ENCODE measurements at places on chromosomes 7 and 10. TPM values are rescaled to one million over a fixed set of nuclear protein-coding genes. Genes with fewer than 3 reads are reported as not detected.

Gene SPDYE5
- not detected for total RNA-seq

GRCh38 chr10:62961951-62962523 lies 145.9 kb upstream of the EGR2 start:
- no peak overlapping the region for H3K4me3 ChIP-seq
- H3K4me1 ChIP-seq = no peaks in the 10 kb centered on the region

Gene KCNIP2
- total RNA-seq = 2.3 TPM

- H3K27me3 ChIP-seq = peaks cover 15% of the 10 kb centered on the region
- no peak overlapping the region for H3K27ac ChIP-seq
- no peak overlapping the region for H3K4me3 ChIP-seq
- no peak for DNase-seq
- H3K4me1 ChIP-seq = no peaks in the 10 kb centered on the region
These were observed 219.9 kb upstream of the KMT2E start for GRCh38 chr7:104794154-104794553.

DNA sequence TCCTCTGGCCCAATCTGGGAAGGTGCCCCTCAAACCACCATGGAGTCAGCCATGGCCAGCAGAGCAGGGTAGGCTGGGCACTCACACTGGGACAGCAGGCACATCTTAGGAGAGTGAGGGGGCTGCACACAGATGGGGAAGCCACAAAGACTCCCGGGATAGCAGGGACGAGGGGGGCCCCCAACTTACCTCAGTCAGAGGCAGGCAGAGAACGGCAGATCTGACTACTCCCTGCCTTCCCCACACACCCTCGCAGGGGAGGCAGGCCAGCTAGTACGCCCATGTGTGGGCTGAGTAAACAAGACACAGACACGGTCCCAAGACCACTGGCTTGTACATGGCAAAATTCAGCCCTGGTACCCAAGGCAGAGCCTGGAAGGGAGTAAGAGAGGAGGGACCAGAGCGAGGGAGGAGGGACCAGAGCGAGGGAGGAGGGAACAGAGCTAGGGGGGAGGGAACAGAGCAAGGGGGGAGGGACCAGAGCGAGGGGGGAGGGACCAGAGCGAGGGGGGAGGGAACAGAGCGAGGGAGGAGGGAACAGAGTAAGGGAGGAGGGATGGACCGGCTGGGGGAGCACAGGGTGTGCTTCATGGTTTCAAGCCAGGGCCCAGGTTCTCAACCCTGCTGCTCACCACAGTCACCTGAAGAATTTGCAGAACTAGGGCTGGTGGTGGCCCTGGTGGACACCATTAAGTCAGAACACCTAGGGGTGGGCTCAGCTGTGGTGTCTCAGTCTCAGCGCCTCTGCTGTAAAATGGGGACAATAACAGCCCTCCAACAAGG lies 73.8 kb downstream of the RGS10 start:
- peaks cover 2% of the 10 kb centered on the region for H3K4me1 ChIP-seq
- no peak overlapping the region for H3K27ac ChIP-seq
- H3K27me3 ChIP-seq = peaks cover 8% of the 10 kb centered on the region

DNA sequence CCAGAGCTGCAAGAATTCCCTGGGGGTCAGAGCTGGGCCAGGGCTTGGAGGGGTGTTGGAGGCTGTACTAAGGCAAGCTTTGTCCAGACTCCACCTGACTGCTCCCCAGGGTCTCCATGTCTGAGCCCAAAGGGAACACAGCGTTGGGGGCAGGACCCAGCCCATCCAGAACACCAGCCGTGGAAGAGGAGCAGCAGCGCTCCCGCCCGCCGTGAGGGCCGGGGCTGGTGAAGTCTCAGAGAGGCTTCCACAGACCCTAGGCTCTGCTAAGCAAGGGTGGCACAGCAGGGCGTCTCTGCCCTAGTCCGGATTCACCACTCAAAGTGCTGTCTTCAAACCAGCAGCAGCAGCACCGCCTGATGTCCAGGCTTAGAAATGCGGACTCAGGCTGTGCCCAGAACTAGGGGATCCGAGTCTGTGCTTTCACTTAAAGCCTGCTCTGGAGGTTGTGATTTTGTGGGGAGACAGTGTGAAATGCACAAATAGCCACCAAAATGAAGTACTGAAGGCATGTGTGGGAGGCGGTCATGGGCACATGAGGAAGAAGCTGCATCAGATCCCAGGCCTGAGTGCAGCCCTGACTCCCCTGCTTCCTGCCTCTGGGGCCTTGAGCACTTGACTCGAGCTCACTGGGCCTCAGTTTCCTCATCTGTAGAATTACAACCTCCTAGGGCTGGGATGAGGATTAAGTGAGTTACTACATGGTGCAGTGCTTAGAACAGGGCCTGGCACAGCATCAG lies 16.6 kb upstream of the AQP1 start:
- H3K4me1 ChIP-seq = no peaks in the 10 kb centered on the region
- no peak overlapping the region for H3K27ac ChIP-seq
- H3K36me3 ChIP-seq = no peaks in the 10 kb centered on the region
- no peak for DNase-seq
- H3K4me3 ChIP-seq = no peak overlapping the region

DNA sequence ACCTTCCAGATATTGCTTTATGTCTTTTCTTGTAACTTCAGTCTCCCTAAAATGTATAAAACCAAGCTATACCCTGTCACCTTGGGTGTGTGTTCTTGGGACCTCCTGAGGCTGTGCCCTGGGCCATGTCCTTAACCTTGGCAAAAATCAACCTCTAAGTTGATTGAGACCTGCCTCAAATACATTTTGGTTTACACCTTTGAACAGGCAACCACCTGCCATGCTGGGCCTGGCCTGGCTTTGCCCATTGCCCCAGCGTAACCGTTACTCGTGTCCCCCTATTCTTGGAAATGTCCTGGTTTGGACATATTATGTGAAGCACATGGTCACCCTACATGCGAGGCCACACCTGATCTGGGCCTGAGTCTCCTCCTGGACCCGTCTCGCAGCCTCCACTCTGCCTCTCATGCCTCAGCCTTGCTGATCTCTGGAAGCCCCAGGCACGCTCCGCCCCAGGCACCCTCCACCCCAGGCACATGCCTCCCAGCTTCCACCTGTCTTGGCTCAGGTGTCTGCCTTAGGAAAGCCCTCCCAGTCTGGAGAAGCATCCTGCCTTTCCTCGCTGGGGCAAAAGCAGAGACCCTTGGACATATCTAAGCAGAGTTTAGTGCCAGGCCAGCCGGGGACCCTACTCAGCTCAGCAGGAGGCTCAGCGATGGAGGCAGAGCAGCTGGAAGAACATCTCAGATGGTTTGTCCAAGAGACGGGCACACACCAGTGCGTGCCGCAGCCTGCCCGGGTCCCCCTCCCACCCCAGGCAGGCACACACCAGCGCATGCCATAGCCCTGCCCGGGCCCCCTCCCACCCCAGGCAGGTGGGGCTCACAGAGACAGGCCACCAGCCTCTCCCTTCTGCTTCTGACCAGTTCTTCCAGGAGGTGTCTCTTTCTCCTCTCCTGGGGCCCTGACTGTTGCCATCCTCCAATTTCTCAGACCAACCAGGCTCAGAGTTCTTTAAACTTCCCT lies 4.0 kb upstream of the VIPR2 start:
- H3K36me3 ChIP-seq = no peaks in the 10 kb centered on the region
- H3K4me1 ChIP-seq = no peaks in the 10 kb centered on the region

Gene ACSL5
- total RNA-seq = 42.8 TPM

DNA sequence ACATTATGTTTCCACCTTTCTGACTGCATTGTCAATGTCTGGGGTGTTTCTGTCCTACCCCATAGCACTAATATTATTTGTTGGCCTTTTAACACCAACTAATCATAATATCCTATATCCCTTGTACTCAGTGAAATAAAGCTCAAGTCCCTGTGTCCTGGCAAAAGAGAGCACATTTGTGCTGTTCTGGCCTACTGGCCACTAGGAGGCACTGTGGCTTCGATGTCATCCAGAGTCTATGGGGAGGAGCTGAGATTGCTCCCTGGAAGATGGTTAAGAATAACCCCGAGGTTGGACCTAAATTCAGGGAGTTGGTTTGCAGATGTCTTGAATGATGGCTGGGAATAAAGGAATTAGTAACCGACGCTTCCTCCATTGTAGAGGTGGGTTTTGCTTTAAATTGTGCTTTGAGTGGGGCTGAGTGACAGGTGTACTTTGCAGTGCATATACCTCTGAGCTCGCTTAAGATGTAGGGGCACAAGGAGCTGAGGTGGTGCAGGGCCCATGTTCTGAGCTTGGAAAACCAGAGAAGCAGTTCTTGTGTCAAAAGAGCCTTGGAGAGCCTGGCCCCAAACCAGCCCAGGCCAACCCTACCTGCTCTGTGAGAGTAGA lies 191.2 kb upstream of the PRSS1 start:
- H3K4me3 ChIP-seq = peak overlapping the region; percentile 46
- peak; percentile 86 for DNase-seq
- H3K36me3 ChIP-seq = no peaks in the 10 kb centered on the region

- H3K27me3 ChIP-seq = no peaks in the 10 kb centered on the region
- H3K4me1 ChIP-seq = peaks cover 32% of the 10 kb centered on the region
- peak overlapping the region; percentile 45 for H3K27ac ChIP-seq
- H3K36me3 ChIP-seq = no peaks in the 10 kb centered on the region
- DNase-seq = no peak
- H3K4me3 ChIP-seq = no peak overlapping the region
These were observed 93.7 kb downstream of the EPC1 start for GRCh38 chr10:32253276-32253675.

Gene WIPF3
- not detected for total RNA-seq

DNA sequence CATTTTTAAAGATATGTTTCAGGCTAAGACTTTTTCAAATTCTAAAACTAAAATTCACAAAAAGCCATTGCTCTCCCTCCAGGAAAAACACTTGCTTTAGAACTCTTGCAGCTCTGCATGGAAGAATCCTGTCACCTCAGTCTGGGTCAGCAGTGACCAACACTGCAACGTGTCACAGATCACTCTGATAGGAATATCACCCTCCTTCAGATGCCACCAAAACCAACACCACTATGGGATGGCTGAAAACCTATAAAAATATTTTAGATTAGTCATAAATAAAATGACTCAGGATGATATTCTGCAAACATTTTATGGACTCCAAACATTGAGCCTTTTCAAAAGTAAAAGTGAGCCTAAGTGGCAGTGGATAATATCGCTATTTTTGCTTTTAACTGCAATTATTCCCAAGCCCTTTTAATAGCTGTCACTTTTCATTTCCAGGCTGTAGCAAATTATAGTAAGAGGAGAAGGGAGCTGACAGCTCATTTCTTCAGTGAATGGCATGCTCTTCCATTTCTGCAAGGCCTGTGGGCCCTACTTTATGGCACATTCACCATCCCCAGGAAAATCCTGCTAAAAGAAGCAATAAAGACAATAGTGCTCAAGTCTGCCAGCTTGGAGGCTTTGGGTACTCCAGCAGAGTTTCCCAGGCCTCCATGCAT lies 21.3 kb downstream of the ELMO1 start:
- DNase-seq = no peak
- no peaks in the 10 kb centered on the region for H3K27me3 ChIP-seq
- no peak overlapping the region for H3K4me3 ChIP-seq
- no peak overlapping the region for H3K27ac ChIP-seq
- H3K4me1 ChIP-seq = peaks cover 25% of the 10 kb centered on the region
- H3K36me3 ChIP-seq = peaks cover 23% of the 10 kb centered on the region

DNA sequence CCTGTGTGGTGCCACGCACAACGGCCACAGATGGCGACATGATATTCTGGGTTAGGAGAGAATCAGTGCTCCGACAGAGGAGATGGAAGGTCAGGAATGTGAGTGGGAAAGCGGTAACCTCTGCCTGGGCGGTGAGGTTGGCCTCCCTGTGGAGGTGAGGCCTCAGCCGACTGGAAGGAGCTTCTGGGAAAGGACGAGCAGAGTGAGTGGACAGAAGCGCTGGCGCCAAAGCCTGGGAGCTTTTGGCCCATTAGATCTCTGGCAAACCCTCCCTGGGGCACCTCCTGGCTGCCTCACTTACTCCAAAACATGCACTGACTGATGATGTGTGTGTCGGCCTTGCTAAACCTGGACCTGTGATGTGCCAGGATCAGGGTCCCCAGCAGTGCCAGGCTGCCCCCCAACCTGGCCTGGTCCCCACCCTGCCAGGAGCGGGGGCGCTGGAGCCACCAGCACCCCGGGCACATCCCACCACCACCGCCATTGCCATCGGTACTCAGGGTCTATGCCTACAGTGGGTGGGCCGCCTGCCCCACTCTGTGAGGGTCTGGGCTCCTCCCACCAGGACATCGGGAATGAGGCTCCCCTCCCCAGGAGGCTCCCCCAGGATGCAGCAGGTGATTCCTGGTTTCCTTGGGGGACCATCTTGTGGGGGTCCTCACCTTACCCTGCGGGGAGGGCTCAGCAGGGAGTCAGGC lies 51.0 kb downstream of the RASGEF1A start:
- no peak overlapping the region for H3K27ac ChIP-seq
- no peak for DNase-seq
- H3K4me3 ChIP-seq = no peak overlapping the region
- peaks cover under 1% of the 10 kb centered on the region for H3K4me1 ChIP-seq

DNA sequence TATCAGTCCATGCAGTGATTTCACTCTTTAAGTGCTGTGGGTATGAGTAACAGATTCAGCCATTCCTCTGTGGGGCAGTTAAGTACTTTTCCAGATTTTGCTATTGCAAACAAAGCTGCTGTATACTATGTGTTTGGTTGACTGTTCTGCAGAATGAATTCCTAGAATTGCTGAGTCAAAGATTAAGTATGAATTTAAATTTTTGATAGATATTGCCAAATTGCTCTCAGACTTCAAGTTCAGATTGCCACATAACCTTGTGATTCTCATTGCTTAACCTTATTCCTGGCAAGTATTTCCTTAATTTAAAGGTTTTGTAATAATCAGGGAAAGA lies 21.6 kb upstream of the SAR1A start:
- no peaks in the 10 kb centered on the region for H3K4me1 ChIP-seq
- no peak for DNase-seq
- H3K27me3 ChIP-seq = no peaks in the 10 kb centered on the region
- H3K36me3 ChIP-seq = peaks cover 2% of the 10 kb centered on the region
- no peak overlapping the region for H3K27ac ChIP-seq

Gene CARD11
- total RNA-seq = 96.2 TPM

DNA sequence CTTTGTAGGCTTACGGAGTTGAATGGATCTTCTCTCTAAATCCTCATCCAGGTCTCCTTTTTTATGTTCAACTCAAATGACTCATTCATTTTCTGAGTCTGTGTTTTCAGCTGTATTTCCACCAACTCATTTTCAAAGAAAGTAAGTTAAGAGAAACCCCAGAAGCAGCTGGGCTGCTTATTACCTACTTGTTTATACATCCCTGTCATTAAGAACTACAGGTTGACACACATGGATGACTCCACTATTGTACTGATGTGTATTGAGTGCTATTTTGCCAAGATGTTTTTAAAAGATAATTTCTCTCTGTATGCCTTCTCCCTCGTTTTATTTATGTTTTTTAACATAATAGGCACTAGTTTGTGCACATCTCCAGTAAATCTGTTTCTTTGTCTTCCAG lies 41.9 kb downstream of the DGKI start:
- no peaks in the 10 kb centered on the region for H3K27me3 ChIP-seq
- no peak for DNase-seq
- H3K4me3 ChIP-seq = no peak overlapping the region
- H3K36me3 ChIP-seq = no peaks in the 10 kb centered on the region
- H3K27ac ChIP-seq = no peak overlapping the region

DNA sequence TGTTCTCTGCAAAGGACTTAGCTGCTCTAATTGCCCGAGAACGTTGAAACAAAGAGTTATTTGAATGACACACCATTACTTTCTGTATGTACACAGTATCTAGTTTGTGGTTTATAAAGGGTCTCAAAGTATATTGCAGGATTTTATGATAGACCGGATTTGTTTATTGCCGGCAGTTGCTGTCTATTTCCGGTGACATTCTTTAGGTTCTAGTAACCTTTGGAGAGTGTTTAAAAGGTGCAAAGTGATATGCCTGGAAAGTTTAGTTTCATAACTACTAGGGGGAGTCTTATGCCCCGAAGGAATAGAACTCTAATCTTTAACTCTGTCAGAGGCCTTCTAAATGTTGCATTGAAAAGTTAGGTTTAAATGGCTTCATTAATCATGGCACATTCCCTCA lies 63.8 kb downstream of the PAPSS2 start:
- no peak for DNase-seq
- H3K36me3 ChIP-seq = no peaks in the 10 kb centered on the region
- no peak overlapping the region for H3K4me3 ChIP-seq
- H3K27ac ChIP-seq = no peak overlapping the region
